Body of pancreas (tissue), 4 donors: ENCODE measurements at places on chromosomes 1 and 21.

DNA sequence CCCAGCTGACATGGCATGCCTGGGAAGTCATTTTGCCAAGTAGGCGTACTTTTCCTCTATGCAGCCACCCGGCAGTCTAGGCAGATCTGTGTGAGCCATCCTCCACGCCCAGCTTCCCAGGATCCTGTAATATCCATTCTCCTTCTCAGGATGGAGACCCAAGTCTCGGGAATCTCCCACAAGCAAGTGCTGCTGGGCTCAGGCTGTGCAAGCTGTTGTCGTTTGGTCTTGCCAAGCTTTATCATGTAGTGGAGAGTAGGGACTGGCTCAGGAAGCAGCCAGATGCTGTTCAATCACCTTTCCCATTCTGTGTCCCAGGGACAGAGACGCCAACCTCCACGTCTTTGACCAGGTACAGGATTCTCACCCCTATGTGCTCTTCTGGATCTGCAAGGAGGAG lies 191.1 kb upstream of the TMEM51 start:
- no peaks in the 10 kb centered on the region for H3K36me3 ChIP-seq
- no peak overlapping the region for H3K4me3 ChIP-seq
- no peak overlapping the region for H3K27ac ChIP-seq
- DNase-seq = no peak
- no peaks in the 10 kb centered on the region for H3K4me1 ChIP-seq
- no peaks in the 10 kb centered on the region for H3K27me3 ChIP-seq

DNA sequence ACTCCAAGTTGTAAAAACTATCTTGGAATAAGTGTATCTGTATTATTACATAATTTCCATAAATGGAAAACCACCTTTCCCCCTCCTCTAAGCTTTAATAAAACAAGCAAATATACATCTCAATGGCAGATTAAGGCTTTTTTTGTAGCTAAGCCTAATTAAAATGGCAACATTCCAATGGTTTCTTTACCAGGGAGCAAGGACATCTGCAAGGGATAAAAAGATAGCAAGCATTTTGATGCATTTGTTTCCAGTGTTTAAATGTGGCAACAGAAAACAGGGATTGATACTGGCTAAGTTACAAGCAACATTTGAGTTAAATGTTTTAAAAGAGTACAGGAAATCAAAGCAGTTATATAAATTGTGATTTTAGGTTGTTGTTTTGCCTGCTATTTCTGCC lies 1012.7 kb downstream of the ADGRL2 start:
- no peaks in the 10 kb centered on the region for H3K27me3 ChIP-seq
- no peak overlapping the region for H3K4me3 ChIP-seq
- no peaks in the 10 kb centered on the region for H3K36me3 ChIP-seq
- H3K4me1 ChIP-seq = no peaks in the 10 kb centered on the region
- no peak for DNase-seq

- peak overlapping the region; percentile 82 for H3K27ac ChIP-seq
- peak; percentile 26 for DNase-seq
- H3K4me3 ChIP-seq = no peak overlapping the region
- no peaks in the 10 kb centered on the region for H3K36me3 ChIP-seq
- H3K27me3 ChIP-seq = no peaks in the 10 kb centered on the region
Measured at GRCh38 chr1:94925004-94925403, 1.9 kb downstream of the CNN3 start.

DNA sequence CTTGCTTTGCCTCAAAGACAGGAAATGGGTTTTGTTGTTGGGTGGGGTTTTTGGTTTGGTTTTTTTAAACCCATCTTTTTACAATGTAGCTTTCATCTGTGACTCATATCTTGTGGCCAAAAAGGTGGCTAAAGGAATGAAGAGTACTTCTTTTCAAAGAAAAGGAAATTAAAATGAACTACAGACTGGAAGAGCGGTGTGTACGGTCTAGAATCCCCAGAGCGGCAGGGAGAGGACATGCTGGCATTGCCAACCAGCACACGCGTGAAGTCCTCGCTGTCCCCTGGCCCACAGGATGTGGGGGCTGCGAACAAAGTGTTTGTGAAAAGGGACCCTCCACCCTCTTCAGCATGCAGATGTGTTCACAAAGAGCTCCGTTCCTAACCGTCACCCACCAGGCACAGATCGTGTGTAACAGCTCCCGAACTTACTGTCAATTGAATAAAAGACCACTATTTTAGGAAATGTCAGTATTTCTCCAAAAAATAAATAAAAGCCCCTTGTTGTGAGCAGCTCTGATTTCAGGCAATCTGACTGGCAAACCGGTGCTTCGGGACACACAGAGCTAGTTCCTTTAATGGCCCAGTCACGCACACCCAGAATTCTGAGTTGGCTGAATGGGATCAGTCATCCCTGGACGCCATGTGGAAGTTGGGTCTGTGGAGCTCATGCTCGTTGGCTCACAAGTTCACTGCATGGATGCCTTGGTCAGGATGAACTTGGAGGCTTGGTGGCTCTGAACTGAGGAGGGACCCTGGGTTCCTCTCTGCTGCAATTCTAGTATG lies 602.9 kb downstream of the NPHP4 start:
- DNase-seq = no peak
- no peaks in the 10 kb centered on the region for H3K27me3 ChIP-seq
- no peaks in the 10 kb centered on the region for H3K36me3 ChIP-seq
- no peak overlapping the region for H3K4me3 ChIP-seq
- no peaks in the 10 kb centered on the region for H3K4me1 ChIP-seq
- no peak overlapping the region for H3K27ac ChIP-seq

GRCh38 chr1:27138368-27138767 lies 16.6 kb downstream of the SLC9A1 start:
- H3K4me1 ChIP-seq = peaks cover 16% of the 10 kb centered on the region
- DNase-seq = no peak
- no peaks in the 10 kb centered on the region for H3K36me3 ChIP-seq
- no peak overlapping the region for H3K4me3 ChIP-seq
- no peak overlapping the region for H3K27ac ChIP-seq

DNA sequence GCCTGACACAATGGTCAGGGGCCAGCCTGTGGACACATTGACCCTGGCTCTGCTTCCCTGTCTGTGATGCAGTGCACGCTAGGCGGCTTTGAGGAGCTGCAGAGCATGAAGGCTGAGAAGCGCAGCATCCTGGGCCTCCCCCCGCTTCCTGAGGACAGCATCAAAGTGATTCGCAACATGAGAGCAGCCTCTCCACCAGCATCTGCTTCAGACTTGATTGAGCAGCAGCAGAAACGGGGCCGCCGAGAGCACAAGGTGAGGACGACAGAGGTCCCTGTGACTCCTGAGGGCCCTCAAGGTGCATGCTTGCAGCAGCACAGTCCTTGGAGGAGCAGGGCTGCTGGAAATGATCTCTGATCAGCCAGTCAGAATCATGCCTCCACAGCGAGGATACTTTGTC lies 8.6 kb downstream of the STRIP1 start:
- no peak overlapping the region for H3K27ac ChIP-seq
- DNase-seq = no peak
- H3K4me3 ChIP-seq = no peak overlapping the region
- H3K27me3 ChIP-seq = no peaks in the 10 kb centered on the region
- peaks cover 11% of the 10 kb centered on the region for H3K36me3 ChIP-seq

DNA sequence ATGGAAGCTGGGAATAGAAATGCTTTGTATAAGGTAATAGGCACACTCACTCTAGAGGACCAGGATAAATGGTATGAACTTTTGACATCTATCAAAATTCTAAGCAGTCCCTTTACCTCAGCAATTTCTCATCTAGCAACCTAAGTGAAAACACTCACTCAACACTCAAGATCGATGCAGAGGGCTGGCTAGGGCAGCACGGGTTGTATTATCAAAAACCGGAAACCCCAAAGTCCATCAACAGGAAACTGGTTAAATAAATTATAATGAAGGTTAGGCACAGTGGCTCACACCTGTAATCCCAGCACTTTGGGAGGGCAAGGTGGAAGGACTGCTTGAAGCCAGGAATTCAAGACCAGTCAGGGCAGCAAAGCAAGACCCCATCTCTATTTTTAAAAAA lies 9.4 kb downstream of the USP48 start:
- no peak overlapping the region for H3K4me3 ChIP-seq
- H3K4me1 ChIP-seq = peaks cover 7% of the 10 kb centered on the region
- H3K27me3 ChIP-seq = no peaks in the 10 kb centered on the region
- no peak overlapping the region for H3K27ac ChIP-seq
- H3K36me3 ChIP-seq = no peaks in the 10 kb centered on the region
- DNase-seq = no peak

DNA sequence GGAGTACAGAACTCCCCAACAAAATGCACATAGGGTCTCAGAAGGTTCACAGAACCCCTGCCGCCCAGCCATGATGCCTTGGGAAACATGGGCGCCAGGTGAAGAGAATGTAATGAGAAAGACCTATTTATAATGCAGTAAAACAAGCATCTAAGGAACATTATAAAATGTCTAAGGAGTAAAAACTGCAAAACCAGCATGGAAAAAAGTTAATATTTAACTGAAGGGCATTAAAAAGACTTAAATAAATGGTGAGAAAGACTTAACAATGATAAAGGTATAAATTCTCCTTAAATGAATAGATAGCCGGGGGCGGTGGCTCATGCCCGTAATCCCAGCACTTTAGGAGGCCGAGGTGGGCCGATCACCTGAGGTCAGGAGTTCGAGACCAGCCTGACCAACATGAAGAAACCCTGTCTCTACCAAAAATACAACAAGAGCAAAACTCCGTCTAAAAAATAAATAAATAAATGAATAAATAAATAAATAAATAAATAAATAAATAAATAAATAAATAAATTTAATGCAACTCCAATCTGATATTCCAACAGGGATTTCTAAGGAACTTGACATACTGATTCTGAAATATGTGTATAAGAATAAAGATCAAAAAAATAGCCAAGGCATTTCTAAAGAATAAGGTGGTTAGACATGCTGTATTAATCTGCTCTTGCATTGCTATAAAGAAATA lies 27.3 kb upstream of the ACOT11 start:
- no peaks in the 10 kb centered on the region for H3K36me3 ChIP-seq
- H3K27ac ChIP-seq = no peak overlapping the region
- no peak overlapping the region for H3K4me3 ChIP-seq
- H3K27me3 ChIP-seq = no peaks in the 10 kb centered on the region
- no peak for DNase-seq

DNA sequence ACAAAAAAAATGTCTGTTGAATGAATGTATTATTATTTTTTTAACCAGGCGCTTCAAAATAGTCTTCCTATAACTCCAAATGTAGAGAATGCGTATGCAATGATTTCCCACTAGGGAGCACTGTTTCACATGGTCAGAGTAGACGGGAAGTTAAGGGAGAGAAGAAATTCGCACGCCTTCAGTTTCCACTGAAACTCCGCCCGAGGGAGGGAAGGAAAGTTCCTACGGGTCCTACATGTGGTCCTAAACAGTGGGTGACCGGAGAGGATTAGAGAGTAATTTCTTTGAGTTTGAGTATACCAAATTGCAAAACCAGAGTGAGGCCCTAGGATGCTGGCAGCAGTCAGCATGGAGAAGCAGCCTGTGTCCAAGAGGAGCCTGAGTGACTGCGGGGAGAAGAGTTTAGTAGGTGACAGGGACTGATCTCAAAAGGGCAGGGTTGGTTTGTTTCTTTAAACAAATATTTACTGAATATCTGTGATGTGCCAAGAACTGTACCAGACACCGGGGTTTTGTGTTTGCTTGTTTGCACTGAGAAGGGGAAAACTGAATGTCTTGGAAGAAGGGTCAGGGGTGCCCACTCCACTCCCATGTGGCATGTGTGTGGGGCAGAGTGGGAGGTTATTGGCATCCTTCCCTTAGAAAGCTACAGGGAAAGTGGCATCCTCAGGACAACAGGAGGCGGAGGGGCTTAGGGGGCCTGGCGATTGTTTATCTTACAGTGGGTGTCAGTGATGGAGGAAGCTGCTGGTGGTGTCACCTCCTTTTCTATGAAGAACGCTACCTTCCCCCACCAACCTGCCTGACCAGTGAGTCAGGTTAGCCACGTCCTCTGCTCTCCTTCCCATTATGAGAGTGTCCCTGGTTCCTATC lies 22.8 kb downstream of the RNU5D-1 start:
- peaks cover 7% of the 10 kb centered on the region for H3K4me1 ChIP-seq
- DNase-seq = peak; percentile 53
- no peaks in the 10 kb centered on the region for H3K36me3 ChIP-seq
- H3K4me3 ChIP-seq = no peak overlapping the region

- no peaks in the 10 kb centered on the region for H3K36me3 ChIP-seq
- no peak for DNase-seq
- no peaks in the 10 kb centered on the region for H3K27me3 ChIP-seq
- no peaks in the 10 kb centered on the region for H3K4me1 ChIP-seq
Measured at GRCh38 chr1:159122005-159122621, 45.5 kb upstream of the AIM2 start.

DNA sequence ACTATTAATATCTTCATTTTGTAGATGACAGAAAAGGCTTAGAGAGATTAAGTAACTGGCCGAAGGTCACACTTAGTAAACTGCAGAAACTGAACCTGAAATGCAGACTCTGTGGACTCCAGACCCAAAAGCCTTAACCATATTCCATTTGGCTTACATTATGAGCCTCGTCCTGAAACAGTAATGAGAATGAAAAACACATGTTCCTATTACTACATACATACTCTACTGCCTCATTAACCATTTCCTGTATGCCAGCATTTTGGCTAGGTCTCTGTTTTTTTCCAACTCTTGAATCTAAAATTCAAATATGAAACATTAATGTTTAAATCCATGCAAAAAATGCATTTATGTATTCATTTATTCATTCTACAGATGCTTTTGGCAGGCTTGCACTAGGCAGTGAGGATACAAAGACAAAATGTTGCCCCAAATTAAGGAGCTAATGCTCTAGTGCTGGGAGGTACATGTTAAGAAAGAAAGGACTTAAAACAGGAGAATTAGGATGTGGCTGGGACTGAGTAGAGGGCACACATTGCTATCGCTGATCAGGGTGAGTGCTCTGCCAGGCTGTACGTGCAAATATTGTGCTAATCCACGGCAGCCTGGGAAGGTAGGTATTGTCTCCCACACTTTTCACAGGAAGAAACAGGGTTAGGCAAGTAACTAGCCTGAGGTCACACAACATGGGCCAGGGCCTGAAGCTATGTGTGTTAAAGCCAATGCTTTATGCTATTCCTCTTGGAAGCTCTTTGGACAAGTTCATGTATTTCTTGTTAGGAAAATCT lies 14.0 kb downstream of the DEGS1 start:
- no peak for DNase-seq
- no peak overlapping the region for H3K4me3 ChIP-seq
- no peaks in the 10 kb centered on the region for H3K27me3 ChIP-seq
- peaks cover 12% of the 10 kb centered on the region for H3K4me1 ChIP-seq
- no peaks in the 10 kb centered on the region for H3K36me3 ChIP-seq

- H3K27ac ChIP-seq = no peak overlapping the region
- no peak overlapping the region for H3K4me3 ChIP-seq
- no peaks in the 10 kb centered on the region for H3K36me3 ChIP-seq
- H3K27me3 ChIP-seq = no peaks in the 10 kb centered on the region
- no peak for DNase-seq
- H3K4me1 ChIP-seq = peaks cover 31% of the 10 kb centered on the region
Measured at GRCh38 chr1:10629816-10630571, 155.2 kb downstream of the PEX14 start.

GRCh38 chr1:31663622-31664452 lies 19.2 kb upstream of the PEF1 start:
- H3K27ac ChIP-seq = no peak overlapping the region
- no peaks in the 10 kb centered on the region for H3K4me1 ChIP-seq
- no peak overlapping the region for H3K4me3 ChIP-seq
- no peaks in the 10 kb centered on the region for H3K27me3 ChIP-seq
- DNase-seq = peak; percentile 63
- no peaks in the 10 kb centered on the region for H3K36me3 ChIP-seq

- H3K36me3 ChIP-seq = no peaks in the 10 kb centered on the region
Measured at GRCh38 chr1:36822648-36823047, 211.7 kb downstream of the GRIK3 start.

- H3K27me3 ChIP-seq = no peaks in the 10 kb centered on the region
- DNase-seq = no peak
- no peak overlapping the region for H3K27ac ChIP-seq
- no peaks in the 10 kb centered on the region for H3K4me1 ChIP-seq
- H3K4me3 ChIP-seq = no peak overlapping the region
Measured at GRCh38 chr1:234135501-234135900, 231.0 kb downstream of the SLC35F3 start.

GRCh38 chr21:37475186-37475868 lies 108.8 kb downstream of the DYRK1A start:
- H3K36me3 ChIP-seq = no peaks in the 10 kb centered on the region
- no peaks in the 10 kb centered on the region for H3K27me3 ChIP-seq
- no peak overlapping the region for H3K27ac ChIP-seq
